NCI-H1417 treated with DMSO at 0.1 percent for 48 hours (cell line): ENCODE measurements at places on chromosomes 6 and 20.
A peak's percentile ranks its signal among the peaks of the same experiment; 100 is the strongest.

DNA sequence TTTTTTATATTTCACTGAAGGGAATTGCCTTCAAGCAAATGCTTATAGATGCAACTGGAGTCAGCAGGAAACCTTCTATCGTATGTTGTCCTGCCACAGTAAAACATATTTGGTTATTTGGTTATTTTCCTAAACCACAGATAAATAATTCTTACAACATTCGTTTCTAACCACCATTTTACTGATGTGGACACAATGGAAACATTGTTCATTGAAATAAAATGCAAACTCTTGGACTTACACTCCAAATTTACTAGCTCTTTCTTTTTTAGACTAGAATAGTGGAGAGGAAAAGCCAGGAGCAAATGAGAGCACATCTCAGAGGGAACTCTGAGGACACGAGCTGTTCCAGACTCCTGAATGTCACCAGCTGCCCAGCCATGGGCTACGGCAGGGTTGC is 114.8 kb downstream of the RPS12 start:
- no peak for DNase-seq

DNA sequence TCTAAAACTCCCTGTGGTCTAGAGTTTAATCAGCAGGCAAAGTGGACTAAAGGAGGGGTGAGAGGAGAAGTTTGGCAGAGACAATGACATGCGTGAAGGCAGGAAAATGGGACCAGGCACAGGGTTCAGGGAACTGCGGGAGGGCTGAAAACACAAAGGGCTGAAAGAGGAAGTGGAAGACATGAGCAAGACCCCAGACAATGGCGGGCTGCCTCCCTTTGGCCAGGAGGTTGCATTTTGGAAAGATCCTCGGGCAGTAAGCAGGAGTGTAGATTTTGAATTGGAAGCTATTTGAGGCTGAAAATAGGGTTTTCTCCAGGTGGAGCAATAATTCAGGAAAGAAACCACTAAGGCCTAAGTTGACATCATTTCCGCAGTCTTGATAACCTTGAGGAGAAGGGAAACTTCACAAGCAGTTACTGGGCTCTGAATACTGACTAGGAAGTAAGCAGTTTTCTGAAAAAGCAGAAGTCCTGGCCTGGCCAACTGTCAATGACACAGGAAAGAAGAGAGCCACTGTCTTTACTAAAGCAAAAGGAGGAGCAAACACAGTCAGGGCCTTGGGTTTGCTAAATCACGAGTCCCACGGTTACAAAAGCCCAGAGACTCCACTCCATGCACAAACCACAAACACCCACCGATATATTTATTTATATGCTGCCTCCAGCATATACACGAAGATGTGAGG is 3.4 kb downstream of the LY86 start:
- no peak for DNase-seq

DNA sequence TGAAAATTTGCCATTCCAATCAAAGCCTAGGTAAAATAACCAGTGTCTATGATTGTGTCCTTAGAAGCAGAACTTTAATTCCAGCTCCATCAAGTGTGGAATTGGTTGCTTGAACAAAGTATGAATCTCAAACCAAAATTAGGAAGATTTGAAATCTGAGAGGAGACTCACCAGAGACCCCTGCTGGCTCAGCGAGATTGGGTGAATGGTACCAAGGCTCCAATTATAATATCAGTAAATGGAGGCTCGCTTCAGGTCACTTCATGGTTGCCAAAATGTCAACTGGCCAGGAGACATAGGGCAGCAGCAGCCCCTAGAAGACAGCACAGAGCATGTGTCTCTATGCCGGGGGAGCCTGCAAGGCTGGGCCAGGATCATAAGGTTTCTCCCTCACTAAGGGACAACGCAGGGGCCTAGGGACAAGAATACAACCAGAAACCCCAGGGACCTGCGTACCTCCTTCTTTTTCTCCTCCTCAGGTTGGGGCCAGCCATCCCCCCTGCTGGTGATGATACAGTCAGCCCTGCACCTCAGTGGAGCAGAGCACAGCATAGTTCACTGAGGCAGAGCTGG is 14.0 kb downstream of the RBL1 start:
- no peak for DNase-seq

DNA sequence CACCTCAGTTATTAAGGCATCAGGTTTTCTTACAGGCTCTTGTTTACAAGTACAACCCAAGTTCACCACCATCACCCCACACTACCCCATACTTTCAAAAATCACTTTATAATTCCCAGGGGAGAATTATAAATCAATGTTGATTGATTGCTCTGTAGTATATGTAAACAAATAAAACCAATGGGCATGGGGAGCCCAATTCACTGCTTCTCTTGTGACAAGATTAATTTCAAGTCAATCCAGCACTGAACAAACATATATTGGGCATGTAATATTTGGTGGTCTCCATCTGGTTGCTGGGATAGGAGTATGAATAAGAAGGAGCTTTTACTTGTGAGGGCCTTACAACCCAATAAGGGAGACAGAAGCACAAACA is 95.8 kb downstream of the CLVS2 start:
- DNase-seq, result no peak

GRCh38 chr6:126066053-126067048 is 80.0 kb downstream of the TRMT11 start:
- DNase-seq, result no peak

DNA sequence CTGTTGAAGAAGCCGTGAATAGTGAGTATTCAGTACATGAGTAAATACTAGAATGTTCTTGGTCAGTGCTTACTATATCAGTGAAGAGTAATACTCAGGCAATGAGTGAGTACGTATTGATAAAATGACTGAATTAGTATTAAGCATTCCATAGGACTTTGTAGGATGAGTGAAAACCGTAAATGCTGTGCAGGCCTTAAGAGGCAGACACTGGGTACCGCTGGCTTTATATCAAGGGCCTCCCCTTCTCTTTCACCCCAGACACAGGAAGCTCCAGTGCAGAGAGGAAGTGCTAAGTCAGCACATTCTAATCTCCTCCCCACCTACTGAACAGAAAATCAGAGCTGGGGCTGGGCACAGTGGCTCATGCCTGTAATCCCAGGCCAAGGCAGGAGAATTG is 24.2 kb downstream of the POFUT1 start:
- DNase-seq, result no peak

DNA sequence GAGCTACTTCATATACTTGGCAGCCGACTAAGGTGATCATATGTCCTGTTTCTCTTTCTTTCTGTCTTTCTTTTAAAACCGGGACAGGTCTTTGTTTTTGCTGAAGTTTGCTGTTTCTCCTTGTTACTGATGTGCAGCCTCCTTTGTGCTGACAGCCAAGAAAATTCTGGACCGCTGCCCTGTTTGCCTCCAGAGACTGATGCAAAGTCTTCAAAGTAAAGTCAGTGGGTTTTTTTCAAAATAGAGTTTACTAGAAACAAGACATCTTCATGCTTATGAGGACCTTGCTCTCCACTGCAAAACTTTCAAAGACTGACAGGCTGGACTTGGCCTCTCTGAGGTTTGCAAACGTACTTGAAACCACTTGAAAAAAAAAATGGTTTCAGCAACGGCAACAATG is 510.5 kb upstream of the MAP3K7 start:
- no peak for DNase-seq

DNA sequence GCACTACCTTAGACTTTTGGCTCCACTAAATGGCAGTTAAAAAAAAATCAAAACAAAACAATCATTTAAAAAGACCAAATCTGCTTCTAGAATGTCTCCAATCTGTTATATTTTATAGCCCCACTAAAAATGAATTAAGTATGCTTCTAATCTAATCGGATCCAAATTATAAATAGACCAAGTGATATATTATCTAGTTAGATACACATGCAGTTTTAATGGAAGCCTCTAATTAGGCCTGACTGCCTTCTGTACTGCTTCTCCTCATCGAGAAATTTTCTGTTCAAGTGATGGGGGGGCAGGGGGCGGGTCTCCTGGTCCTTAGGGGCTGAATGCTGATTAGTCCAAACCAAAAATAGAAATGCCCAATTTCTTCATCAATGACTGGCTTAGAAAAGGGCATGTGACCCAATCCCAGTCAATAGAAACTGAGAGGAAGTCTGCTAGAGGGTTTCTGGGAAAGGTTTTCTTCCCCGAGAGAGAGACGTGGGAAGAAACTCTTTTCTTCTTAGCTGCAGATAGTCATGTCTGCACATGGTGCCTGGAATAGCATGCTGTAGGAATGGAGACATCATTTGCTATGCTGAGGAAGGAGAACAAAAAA is 6.9 kb downstream of the SESN1 start:
- DNase-seq, result no peak

GRCh38 chr20:19975436-19975799 is 41.7 kb upstream of the NAA20 start:
- no peak for DNase-seq

- DNase-seq, result no peak
Observed at GRCh38 chr6:121884091-121884490, 448.6 kb downstream of the GJA1 start.

DNA sequence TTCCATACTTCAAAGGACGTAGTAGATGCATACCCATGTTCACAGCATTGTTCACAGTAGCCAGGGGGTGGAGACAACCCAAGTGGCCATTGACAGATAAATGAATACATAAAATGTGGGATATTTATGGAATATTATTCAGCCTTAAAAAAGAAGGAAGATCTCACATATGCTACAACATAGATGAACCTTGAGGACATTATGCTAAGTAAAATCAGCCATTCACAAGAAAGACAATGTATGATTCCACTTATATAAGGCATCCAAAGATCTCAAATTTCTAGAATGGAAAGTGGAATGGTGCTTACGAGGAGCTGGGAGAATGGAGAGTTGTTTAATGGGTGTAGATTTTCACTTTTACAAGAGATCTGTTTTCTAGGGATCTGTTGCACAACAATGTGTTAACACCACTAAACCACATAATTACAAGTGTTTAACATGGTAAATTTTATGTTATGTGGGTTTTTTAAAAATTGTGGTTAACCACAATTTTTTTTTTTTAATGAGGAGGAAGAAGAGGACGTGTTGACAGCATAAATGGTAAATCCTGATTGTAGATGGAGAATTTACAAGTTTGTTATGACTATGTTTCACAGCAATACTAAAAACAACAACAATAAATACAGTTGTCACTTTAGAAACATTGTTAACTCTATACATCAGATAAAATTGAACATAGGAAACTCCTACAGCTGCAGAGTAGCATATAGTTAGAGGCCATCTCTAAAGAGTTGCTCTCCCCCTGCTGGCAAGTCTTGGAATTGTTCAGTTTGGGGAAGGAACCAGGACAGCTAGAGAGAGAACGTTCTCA is 41.6 kb downstream of the CCN2 start:
- peak; percentile 41 for DNase-seq

- no peak for DNase-seq
Observed at GRCh38 chr6:151101816-151102694, 137.7 kb upstream of the AKAP12 start.

- DNase-seq, result no peak
Observed at GRCh38 chr20:37413379-37413778, 67.4 kb downstream of the SRC start.

GRCh38 chr6:55819811-55820210 is 55.6 kb downstream of the BMP5 start:
- DNase-seq, result no peak

DNA sequence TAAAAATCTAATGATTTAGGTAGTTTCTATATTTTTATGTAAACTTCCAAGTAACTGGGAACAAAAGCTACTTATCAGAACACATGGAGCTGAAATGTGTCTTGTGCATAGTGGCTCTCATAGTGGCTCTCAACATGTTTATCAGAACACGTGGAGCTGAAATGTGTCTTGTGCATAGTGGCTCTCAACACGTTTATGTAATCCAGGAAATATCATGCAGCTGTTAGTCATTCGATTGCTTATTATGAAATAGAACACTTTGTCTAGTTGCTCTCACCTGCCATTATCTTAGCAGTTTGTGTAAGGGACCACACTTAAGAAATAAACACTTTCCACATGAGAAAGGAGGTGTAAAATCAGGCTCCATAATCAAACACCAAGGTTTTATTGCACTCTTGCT is 119.2 kb upstream of the ASCC3 start:
- no peak for DNase-seq

- no peak for DNase-seq
Observed at GRCh38 chr6:106074146-106074545, 12.0 kb upstream of the PRDM1 start.

GRCh38 chr6:14401246-14401645 is 283.7 kb downstream of the CD83 start:
- DNase-seq, result no peak

- no peak for DNase-seq
Observed at GRCh38 chr6:31497531-31498476, at the start of gene MICB. Gene MICB (plus strand): TSS chr6:31498145. CDS start chr6:31498194, 49 bp downstream.

GRCh38 chr6:86412057-86412456 is 525.3 kb upstream of the HTR1E start:
- no peak for DNase-seq

DNA sequence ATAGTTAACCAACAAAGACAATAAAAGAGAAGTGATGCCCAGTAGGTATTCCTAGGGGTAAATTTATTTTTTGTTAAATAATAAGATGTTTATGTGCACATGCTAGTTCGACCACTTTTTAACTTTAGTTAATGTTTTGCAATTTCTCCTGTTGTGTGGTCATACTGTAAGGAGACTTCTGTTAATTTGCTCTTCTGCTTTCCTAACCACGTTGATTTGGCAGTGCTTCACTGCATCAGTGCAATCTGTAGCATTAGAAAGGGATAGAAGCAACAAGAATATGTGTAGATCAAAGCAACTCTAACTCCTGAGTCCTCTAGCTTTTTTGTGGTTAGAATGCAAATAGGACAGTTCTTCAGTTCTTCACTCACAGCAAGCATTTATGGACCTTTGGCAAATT is 13.9 kb downstream of the MYB start:
- DNase-seq, result no peak

- DNase-seq, result no peak
Observed at GRCh38 chr6:134722200-134722870, 227.6 kb downstream of the ALDH8A1 start.

DNA sequence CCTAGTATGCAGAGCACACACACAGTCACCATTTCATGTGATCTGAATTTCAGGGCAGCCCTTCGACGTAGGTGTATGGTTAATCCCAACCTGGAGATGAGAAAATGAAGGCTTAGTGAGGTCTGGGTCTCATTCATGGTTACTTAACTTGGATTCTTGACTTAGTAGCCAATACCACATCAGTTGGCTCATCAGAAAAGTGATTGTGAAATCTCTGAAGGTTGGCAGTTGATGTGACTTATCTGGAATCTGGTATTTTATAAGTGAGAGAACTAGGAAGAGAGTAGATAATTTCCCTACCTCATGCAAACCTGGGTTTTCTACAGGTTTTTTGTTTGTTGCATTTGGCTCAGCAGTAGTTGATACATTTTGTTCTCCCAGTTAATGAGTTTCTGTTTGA is 123.7 kb downstream of the CCDC170 start:
- no peak for DNase-seq

- no peak for DNase-seq
Observed at GRCh38 chr6:164063346-164063745, 648.8 kb downstream of the QKI start.
